ENCODE measurements at places on chromosomes 4 and X. TPM values are rescaled to one million over a fixed set of nuclear protein-coding genes. Genes with fewer than 3 reads are reported as not detected.

The CHIC1 gene
- 23.7 TPM for total RNA-seq

The ATP8A1 gene
- total RNA-seq: 41.7 TPM

The XAGE1B gene
- not detected for total RNA-seq

The MAGEB17 gene
- not detected for total RNA-seq

DNA sequence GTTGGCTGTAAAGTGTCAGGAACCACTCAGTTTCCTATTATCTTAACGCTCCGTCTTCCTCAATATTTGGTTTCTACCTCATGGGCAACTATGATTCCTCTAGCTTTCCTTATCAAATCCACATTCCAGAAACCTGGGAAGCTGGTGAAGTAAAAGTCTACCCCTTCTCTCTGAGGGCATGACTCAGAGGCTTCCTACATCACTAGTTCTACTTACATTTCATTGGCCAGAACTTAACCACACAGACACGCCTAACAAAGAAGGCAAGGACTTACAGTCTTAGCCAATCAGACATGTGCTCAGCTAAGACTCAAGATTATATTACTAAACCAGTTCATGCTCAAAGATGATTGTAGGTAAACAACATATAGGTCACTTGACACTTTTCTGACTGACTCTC is 30.4 kb downstream of the COX7B2 start:
- DNase-seq: no peak

GRCh38 chr4:76781698-76782595 is 116.0 kb downstream of the SOWAHB start:
- no peak for DNase-seq

DNA sequence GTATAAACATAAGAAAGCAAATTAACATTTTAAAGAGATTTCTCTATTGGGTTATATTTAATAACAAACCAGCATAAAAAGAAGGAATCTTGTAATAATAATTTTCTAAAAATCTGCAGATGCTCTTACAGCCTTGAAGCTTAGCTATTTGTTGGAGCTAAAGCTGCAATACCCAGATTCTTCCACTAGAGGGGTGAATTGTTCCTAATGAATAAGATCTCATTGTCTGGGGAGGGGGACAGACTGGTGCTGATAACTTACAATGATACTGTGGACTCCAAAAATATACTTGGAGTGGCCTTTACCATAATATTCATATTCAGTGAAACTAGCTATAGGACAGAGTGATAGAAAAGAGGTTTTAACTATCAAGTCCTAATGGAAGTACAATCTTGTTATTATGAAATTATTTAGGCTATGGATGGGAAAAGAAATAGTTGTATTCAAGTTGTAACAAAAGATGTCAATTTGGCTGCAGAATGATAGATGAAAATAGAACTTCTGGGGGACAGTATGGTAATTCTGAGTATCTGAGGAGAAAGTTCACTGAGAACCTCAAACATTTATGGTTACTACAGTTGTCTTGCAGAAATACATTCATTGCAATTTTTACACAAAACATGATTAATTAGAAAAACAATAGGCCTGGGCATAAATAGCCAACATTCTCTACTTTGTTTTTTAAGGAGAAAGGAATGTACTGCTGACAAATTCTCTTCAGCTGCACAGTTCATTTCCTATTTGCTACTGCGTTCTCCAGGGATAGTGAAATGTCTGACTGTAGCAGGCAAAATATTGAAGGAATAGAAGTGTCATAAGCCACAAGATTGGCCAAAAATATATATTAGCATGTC is 443.3 kb downstream of the GBA3 start:
- peak; percentile 88 for DNase-seq

GRCh38 chr4:84875636-84876371 is 90.7 kb downstream of the WDFY3 start:
- no peak for DNase-seq

DNA sequence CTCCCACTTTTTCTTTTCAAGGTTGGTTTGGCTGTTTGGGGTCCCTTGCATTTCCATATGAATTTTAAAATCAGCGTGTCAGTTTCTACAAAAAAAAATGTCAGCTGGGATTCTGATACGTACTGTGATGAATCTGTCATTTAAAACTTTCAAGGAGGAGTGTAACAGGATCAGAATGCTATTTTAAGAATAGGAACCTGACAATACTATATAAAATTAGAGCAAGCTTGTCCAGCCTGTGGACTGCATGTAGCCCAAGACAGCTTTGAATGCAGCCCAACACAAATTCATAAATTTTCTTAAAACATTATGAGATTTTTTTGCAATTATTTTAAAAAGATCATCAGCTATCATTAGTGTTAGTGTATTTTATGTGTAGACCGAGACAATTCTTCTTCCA is 56.5 kb downstream of the TMEM164 start:
- no peak for DNase-seq

DNA sequence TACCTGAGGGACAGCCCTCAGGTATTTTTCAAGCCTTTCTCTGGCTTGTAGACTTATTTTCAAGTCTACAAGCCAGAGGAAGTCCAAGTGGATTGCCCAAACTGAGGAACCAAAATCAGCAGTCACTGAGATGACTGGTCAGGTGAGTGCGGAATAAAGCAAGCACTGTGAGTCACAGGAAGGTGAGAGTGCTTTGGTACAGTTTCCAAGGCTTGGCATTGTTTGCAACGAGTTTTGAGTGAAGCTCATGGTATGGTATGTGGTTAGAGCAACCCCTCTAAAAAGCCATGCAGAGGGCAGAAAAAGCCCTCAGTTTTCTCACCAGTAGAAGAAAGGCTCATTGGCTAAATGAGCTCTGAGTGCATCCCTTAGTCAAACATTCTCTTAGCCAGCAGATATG is 112.8 kb upstream of the EOLA2 start:
- DNase-seq: no peak

DNA sequence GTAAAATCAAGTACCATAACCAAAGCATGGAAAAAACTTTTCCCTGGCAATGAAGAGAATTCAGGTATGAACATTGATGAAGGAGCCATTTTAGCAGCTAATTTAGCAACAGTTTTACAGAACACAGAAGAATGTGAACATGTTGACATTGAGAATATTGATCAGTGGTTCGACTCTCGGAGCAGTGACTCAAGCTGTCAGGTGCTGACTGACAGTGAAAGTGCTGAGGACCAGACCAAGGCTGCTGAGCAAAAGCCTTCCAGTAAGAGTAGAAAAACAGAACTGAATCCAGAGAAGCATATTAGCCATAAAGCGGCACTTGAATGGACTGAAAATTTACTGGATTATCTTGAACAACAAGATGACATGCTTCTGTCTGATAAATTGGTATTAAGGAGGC is 2.8 kb downstream of the TIGD2 start:
- peak; percentile 31 for DNase-seq

GRCh38 chr4:185469580-185470154 is 1.9 kb downstream of the CCDC110 start:
- no peak for DNase-seq

GRCh38 chr4:168630445-168631187 is 133.8 kb downstream of the PALLD start:
- DNase-seq: no peak

DNA sequence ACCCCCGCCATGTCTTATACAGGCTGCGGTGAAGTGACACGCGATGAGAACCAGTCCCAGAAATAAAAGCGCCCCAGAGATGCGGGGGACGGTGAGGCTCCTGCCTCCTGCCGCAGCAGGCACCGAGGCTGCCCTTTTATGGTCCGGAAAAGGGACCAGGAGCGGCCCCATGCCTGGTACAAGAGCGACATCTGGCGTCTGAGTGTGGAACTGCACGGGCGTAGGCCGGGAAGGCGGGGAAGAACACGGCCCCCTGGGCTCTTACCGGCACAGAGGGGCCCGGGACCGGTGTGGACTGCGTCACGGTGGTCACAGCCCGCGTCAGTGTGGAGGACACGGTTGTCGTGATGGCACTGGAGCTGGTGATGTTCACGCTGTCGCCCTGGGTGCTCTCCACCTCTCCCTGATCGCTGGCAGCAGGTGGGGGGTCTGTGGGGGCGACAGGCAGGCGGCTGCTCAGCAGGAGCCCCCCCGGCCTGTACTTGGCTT is 8.9 kb upstream of the RENBP start:
- peak; percentile 93 for DNase-seq

- DNase-seq: no peak
Measured at GRCh38 chr4:179601671-179602070, 2159.4 kb upstream of the AGA start.

- DNase-seq: no peak
Measured at GRCh38 chrX:10630320-10630719, 9.9 kb upstream of the MID1 start.

DNA sequence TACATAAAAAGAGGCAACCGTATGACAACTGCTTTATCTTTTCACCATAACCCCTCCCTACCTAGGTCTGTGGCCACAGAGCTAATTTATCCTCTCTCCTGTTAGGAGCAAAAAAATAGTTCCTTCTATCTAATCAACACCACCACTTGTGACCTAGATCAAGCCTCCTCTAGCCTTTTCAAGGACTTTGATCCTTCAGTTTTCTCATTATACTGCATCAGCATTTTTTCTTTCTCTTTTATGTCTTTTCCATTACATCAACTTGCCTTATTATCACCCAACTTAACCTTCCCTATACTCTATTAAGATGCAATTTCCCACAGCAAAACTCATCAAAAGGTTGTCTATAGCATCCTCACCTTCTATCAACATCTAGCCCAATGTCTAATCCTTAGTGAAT is 211.0 kb downstream of the ANKRD50 start:
- no peak for DNase-seq

DNA sequence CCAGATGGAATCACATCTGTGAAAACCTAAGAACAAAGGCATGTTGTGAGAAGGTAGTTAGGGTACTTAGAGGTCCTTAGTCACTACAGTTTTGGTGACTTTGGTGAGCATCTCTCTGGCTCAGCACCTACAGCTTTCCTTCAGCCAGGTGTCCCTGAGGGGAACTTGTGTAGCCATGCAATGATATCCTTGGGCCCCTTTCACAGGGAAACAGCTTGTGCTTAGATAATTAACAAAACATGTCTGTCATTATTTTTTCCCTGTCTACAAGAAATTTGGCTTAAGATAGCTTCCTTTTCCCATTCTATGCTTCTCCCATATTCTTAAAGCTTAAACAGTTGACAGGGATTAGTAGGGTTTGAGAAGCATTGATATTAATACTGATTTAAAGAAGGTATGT is 63.8 kb downstream of the SLC4A4 start:
- DNase-seq: no peak

DNA sequence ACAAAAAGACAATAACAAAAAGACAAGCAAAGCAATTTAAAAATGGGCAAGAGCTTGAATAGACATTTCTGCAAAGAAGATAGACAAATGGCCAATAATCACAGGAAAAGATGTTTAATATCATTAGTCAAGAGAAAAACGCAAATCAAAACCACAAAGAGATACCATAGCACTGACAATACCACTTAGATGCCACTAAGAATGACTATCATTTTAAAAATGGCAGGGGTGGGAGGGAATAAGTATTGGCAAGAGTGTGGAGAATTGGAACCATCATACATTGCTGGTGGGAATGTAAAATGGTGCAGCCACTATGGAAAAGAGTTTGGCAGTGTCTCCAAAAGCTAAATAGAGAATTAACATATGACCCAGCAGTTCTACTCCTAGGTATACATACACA is 15.1 kb upstream of the EXOC1 start:
- no peak for DNase-seq

GRCh38 chr4:37742149-37742548 is 56.0 kb upstream of the RELL1 start:
- no peak for DNase-seq

- no peak for DNase-seq
Measured at GRCh38 chr4:6093671-6094070, 75.4 kb upstream of the C4orf50 start.

Data from Karpas-422 (cell line).